ENCODE measurements at places on chromosomes 2 and 18.

DNA sequence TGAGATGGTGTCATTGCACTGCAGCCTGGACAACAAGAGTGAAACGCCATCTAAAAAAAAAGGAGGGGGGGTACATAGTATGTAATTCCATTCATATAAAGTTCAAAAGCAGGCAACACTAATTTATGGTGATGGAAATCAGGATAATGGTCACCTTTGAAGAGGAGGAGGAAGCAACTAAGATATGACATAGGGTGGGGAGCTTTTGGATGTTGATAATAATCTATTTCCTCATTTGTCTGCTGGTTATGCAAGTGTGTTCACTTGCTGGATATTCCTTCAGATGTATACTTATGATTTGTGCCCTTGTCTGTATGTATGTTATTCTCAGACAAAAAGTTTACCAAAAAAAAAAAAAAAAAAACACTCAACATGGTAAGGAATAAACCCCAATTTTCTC, 28.6 kb upstream of the ATIC start:
- no peak for DNase-seq

DNA sequence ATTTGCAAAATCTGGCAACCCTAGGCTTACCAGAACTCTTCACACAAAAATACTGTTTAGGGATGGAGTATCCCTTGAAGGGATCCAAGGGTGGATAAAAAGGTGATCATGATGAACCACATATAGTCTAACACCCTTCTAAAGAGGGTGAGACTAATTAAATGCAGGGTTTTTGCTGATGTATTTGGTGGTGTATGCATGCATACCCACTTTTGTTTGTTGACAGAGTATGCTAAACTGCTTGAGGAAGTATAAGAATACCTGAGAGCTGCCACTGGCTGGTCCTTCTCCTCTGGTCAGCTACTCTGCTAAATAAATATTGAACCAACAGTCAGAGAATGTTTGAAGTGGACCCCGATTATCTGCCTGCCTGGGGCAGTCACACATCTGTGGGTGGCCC, 34.2 kb downstream of the RAPGEF4 start:
- DNase-seq = no peak

DNA sequence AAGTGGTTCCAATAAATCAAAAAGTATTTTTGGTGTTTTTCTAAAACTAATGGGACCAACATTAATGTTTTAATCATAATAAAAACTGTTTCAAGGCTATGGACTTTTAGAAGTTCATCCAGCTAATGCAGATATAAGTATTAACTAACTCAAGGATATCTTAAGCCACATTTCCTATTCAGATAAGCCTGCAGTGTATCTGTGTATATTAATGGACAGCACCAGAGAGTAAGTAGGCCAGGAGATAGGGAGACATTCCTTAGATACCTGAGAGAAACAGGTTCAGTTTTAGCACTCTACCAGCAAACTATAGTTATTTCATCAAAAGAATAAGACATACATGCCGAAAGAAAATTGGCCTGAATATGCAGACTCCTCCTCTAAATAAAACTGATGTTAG, 27.3 kb downstream of the PREPL start:
- DNase-seq = no peak

DNA sequence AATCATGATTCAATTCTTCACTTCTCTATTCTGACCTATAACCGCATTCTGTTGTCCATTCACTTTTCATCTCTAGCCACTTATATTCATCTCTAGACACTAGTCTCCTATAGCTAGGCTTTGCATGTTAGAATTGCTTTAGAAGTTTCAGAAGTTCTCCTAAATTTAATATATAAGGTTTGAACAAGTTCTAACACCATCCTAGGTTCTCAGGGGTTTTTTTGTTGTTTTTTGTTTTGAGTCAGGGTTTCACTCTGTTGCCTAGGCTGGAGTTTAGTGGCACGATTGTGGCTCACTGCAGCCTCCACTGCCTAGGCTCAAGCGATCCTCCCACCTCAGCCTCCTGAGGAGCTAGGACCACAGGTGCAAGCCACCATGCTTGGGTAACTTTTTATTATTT, 19.9 kb downstream of the WDSUB1 start:
- no peak for DNase-seq

- DNase-seq = no peak
Measured at GRCh38 chr18:8657050-8657820, 48.0 kb downstream of the RAB12 start.

DNA sequence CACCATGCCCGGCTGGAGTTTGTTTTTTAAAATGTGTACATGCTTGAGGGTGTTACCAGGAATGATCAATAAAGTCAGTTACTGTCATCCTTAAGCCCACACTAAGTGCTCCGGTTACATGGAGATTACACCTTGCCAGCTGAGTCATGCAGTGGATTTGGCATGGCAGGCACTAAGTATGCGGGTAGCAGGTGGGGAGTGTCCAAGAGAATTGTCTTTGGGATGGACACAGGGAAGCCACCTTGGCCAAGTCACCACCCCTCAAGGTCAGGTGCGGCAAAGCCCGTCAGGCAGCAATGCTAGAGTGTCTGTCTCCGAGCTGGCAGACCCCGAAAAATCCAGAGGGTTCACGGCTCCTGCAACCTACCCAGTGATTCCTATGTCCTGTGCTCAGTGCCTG, 54.8 kb downstream of the GBX2 start:
- no peak for DNase-seq

DNA sequence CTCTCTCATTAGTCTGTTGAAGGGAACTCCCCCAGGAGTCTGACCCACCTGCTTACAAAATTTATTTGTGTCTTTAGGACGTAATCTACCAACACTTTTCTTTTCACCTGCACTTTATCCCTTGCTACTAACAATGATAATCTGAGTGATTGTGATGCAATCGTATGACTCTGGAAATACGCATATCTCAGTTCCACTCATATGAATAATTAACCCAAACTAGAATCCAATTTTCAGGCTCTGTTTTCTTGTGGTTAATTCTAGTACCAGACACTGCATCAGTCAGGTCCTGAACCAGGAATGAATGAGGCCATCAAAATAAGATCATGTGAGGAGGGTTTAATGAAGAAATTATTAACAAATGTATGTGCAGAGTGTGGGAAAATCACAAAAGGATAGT, 158.4 kb upstream of the SRD5A2 start:
- DNase-seq = no peak

DNA sequence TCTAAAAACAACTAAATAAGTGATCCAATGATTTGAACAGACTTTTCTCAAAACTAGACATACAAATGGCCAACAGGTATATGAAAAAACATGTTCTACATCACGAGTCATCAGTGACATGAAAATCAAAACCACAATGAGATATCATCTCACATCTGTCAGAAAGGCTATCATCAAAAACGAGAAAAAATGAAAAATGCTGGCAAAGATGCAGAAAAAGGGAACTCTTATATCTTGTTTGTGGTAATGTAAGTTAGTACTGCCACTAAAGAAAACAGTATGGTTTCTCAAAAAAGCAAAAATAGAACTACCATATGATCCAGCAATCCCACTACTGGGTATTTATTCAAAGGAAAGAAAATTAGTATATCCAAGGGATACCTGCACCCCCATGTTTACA, 255.3 kb upstream of the FBXO11 start:
- no peak for DNase-seq

DNA sequence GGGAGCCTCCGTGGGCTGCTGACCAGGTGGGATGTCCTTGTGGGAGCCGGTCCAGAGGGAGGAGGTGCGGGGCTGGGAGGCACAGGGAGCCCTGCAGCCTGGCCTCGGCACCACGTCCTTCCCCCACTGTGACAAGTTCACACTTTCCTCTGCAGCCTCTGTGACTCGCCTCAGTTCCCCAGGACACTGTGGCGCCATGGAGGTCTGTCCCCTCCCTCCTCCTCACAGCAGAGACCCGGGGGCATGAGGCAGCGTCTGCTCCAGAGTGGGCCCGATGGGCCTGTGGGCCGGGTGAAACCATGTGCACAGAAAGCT, 27.3 kb upstream of the KCNG2 start:
- no peak for DNase-seq

- no peak for DNase-seq
Measured at GRCh38 chr2:170587922-170588321, 127.2 kb upstream of the SP5 start.

DNA sequence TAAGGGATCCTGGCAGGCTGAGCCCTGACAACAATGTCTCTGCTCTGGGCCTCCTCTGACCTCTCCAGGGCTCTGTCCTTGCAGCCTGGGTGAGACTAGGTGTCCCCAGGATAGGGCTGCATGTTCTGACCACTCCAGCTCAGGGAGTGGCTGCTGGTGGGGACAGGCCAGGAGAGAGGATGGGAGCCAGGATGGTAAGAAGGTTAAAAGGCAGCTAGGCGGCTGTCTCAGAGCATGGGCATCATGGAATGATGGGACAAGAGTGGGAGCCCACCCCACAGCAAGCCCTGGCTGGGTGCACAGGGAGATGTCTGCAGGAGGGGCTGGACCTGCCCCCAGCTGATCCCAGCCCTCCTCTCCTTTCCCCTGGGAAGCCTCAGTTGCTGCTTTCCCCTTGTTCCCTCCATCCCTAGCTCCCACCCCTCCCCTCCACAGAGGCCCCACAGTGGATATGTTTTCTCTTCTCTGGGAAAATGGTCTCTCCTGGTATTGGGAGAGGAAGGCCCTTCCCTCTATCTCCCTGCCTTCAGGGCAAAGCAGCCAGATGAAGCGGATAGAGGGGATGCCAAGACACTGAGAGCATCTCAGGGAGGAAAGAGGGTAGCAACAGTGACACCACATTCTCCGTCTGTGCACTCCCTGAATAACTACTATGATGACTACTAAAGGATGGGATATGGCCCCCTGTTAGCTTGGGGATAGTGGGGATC, 334.3 kb downstream of the DYSF start:
- no peak for DNase-seq

DNA sequence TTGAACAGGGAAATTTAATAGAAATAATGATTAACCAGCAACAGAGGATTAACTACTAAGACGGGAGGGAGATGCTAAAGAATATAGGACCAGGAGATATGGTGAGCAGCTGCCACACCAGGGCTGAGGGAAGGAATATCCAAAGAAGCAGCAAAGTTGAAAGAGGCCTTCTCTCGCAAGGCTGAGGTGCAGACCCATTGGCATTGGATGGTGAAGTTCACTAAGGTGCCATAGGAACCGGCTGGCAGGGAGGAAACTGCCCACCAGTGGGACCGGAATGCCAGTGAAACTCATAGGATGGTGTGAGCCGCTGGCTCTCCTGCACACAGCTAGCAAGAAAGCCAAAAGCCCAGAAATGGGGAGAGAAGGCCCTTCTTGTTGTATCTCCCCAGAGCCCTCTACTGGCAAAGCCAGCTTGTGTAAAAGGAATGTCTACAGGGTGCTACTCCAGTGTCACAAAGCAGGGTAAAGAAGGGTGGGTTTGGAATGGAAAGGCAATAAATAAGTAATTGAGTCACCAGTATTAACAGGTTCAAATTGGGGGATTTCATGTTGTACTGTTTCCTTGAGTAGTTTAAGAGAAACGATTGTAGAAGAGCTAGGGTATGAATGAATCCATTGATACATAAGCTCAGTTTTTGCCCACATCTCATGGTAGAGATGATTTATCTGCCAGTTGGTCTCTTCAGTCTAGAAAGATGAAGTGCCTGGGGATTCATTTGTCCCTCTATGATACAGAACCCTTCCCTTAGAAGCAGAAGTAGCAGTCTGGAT, 36.0 kb downstream of the FARP2 start:
- DNase-seq = no peak

- DNase-seq = no peak
Measured at GRCh38 chr18:73235491-73235890, 367.7 kb upstream of the NETO1 start.

- DNase-seq = no peak
Measured at GRCh38 chr2:171924170-171924942, 2.1 kb downstream of the HAT1 start.

Measured in GM12892 (cell line).